ENCODE measurements at places on chromosomes 5 and 9.

DNA sequence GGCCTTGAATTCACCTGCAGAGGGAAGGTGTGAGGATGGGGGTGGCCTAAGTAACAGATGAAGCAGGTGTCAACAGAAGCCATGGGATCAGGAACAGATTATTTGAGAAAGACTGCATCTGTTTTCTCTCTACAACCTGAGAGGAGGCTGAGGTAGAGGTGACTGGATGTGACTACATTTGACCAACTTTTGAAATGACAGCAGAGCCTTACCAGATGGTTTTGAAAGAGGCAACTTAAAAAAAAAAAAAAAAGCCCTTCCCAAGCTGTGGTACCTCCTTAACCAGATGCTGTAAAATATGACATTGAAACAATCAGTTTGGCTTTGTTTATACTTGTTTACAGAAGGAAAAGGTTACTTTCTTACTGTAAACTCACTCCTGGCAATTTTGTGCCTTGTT is 108.6 kb downstream of the TRIO start:
- DNase-seq = no peak

DNA sequence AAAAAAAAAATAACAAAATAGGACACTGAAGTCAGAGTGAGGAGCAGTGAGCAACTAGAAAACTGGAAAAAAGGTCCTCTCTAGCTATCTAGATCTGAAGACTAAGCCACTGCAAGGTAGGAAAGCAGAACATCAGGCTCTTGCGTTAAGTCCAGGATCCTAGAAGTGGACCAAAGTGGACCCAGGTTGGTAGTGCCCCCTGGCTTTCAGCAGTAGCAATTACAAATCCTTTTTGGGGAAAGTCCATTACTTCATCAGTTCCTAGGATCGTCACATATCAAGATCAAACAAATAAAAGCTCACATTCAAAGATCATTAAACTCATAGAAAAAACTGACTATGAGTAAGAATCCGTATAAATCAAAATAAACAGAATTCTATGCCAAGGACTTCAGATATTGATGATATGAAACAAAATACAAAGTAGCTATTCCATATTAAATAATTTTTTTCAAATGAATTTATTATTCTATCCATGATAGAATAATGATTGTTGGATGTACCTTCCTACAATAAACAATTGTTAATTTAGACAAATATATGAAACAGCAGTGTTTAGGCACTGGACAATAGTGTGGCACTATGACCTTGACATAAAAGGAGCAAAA is 6.5 kb upstream of the RICTOR start:
- DNase-seq = peak; percentile 65

- DNase-seq = no peak
Observed at GRCh38 chr5:79837761-79838551, 148.3 kb downstream of the CMYA5 start.

- DNase-seq = peak; percentile 17
Observed at GRCh38 chr9:17462869-17463464, 115.9 kb upstream of the SH3GL2 start.

- DNase-seq = no peak
Observed at GRCh38 chr5:58970766-58971165, 387.9 kb downstream of the RAB3C start.

GRCh38 chr9:14262827-14263226 is 51.1 kb downstream of the NFIB start:
- DNase-seq = no peak

GRCh38 chr5:38433160-38433861 is 123.1 kb downstream of the LIFR start:
- DNase-seq = no peak

DNA sequence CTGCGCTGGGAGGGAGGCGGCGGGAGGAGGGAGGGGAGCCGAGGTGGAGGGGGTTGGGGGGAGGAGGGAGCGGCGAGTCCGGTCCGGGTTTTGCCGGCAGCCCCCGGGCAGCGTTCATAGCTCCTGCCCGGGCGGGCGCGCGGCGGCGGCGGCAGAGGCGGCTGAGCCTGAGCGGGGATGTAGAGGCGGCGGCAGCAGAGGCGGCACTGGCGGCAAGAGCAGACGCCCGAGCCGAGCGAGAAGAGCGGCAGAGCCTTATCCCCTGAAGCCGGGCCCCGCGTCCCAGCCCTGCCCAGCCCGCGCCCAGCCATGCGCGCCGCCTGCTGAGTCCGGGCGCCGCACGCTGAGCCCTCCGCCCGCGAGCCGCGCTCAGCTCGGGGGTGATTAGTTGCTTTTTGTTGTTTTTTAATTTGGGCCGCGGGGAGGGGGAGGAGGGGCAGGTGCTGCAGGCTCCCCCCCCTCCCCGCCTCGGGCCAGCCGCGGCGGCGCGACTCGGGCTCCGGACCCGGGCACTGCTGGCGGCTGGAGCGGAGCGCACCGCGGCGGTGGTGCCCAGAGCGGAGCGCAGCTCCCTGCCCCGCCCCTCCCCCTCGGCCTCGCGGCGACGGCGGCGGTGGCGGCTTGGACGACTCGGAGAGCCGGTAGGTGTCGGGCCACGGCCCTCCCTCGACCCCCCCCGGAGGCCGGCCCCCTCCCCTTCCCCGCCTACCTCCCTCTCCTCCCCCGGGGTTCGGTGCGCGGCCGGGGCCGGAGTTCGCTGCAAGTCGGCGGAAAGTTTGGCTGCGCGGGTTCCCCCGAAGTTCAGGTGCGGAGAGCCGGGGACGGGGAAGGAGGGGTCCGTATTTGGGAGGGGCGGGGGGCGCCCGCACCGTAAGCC is at the start of gene CXXC5:
Gene CXXC5, plus strand, starts transcription at position 145 of the 877 bp plus-strand sequence. CDS start 32,175 bp downstream, outside the sequence.
- DNase-seq = peak; percentile 91

DNA sequence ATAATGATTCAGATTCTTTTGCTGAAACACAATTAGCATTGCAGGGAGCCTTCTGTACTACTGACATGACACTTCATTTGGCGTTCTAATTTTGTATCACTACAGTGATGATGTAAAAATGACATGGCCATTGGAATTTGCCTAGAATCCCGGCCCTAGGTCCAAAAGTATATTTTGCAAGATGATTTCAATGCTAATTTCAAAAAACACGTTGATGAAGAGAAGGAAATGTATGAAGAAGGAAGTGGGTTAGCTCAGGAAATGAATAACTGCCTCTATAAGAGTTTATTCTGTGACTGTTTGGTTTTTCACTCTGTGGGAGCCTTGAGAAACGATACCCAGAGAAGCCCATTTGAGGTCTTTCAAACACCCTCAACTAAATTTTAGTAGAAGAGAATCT is 59.3 kb downstream of the OSTF1 start:
- DNase-seq = no peak

GRCh38 chr5:60836131-60836530 is 7.9 kb downstream of the ELOVL7 start:
- DNase-seq = no peak

DNA sequence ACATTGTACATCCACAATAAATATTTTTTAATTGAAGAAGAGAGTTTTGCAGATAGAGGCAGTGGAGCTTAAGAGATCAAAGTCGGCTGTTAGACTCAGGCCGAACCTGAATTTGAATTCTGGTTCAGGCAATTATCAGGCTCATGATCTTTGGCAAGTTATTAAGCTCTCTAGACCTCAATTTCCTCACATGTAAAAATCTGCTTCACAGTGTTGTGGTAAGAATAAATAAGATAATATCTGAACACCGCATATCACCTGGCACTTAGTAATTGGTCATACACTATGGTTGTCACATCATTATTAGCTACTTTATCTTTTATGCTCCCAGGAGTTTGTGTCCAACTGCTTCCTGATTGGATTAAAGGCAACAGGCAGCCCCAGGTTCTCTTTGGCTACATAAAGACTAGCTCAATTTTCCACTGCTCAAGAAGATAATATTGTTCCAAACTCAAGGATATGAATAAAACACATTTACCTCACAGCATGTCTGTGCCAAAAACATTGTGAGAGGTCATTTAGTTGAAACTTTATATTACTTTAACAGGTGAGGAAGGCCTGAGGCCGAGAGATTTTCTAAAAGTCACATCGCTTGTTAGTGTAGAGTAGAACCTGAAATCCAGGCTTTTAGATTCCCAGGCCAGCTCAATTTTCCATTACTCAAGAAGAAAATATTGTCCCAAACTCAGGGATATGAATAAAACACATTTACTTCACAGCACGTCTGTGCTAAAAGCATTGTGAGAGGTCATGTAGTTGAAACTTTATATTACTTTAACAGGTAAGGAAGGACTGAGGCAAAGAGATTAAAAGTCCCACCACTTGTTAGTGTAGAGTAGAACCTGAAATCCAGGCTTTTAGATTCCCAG is 289.2 kb upstream of the PTGER4 start:
- no peak for DNase-seq

GRCh38 chr5:98624145-98624880 is 149.2 kb upstream of the RGMB start:
- no peak for DNase-seq

DNA sequence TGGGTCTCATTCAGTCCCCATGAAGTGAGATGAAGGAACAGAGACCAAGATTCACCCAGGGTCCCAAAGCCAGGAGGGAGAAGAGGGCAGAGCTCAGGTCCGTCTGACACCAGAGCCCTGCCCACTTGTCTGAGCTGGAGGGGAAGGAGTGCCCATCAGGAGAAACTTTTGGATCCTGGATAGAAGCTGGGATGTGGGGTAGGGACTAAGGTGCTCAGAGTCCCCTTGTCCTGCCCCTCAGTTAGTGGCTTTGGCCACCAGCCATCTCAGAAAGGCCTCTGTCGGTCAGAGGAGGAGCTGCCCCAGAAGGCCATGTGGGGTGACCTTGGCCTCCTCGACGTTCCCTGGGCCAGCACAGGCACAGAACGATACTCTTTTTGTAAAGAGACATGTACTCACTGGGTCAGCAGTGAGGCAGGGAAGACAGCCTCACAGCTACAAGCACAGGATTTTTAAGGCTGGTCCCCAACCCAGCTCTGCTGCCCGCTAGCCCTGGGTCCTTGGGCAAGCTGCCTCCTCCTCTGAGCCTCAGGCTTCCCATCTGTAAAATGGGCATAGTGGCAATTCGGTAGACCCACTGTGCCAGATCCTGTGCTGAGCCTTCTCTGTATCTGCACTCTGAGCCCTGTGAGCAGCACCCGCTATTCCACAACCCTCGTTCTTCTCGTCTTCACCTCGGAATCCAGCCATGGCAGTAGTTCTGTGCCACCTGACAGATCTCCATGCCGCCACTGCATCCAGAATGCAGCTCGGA is 49.4 kb downstream of the C9orf50 start:
- no peak for DNase-seq

DNA sequence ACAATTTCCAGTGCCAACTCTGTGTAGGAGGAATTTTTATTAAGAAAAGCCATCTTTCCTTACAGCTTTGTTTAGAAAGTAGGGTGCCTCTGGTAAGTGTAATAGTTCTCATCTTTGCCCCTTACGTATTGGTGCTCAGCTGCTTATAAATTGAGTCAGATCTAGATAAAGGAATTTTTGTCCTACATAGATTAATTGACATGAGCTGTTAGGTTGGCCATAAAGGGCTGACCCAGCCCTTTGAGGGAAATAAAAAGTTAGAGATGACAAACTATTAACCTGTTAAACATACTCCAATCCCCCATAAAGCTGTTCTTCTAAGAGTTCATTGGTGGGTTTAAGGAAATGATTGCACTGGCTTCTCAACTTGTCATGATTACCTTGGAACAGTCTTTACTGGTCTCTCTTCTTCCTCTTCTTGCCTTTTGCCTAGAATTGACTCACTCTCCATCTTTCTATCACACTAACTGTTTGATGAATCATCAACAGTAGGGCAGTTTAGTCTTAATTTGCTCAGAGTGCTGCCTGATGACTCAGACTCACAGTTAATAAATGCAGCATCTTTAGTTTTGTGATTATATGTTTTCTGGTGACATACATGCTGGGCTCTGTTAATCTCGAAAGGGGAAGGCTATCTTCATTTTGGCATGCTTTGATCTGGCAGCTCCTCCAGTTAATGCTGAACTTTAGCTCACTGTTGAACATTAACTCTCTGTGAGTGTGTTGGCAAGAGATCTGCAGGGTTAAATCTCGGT is 51.7 kb downstream of the ARHGAP26 start:
- no peak for DNase-seq

DNA sequence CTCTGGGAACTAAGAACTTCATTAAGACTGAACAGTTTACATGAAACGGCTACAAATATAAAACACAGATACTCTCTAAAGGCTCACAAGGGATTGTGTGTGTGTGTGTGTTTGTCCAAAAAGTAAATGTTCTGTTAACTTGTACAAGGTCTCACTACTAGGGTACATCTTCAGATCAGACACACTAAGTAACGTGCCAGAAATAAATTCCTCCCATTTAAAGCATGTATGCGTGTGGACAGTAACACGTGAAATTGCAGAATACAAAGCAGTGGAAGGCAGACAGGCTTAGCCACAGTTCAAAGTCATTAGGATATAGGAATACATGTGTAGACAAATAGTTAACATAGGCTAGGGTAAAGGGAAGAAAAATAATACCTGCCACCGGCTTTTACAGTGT is 1.8 kb downstream of the BNC2 start:
- DNase-seq = no peak

GRCh38 chr5:109707531-109707930 is 17.8 kb downstream of the MAN2A1 start:
- DNase-seq = no peak

GRCh38 chr5:81694726-81695125 is 56.2 kb downstream of the SSBP2 start:
- no peak for DNase-seq

- no peak for DNase-seq
Observed at GRCh38 chr9:111008158-111009075, 29.9 kb downstream of the LPAR1 start.

DNA sequence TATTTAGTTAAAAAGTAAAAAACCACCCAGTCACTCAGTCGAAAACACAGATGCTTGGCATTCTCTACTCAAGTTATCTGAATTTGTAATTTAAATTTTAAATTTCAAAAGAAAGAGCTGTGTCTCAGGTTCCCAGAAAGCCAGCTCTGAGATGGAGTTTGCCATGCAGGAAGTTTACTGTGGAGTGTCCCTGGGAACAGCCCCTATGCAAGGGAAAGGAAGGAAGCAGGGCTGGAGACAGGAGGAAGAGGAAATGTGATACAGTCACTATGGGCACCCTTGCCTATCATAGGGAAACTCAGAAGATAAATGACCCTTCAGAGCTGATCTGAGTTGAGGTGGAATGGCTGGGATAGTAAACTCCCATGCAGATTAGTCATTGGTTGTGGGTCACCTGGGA is 408.8 kb upstream of the ACTBL2 start:
- DNase-seq = no peak
